ENCODE measurements at places on chromosomes 7 and 10. TPM values are rescaled to one million over a fixed set of nuclear protein-coding genes. Genes with fewer than 3 reads are reported as not detected.

Gene MSRB2
- total RNA-seq, result 11.1 TPM

Gene SEMA4G
- 0.84 TPM for total RNA-seq

Gene RBP3
- total RNA-seq, result not detected

Gene THAP5
- total RNA-seq, result 11.0 TPM

Gene SHTN1
- 2.1 TPM for total RNA-seq

Gene PITX3
- not detected for total RNA-seq

Gene TCAF2
- 16.5 TPM for total RNA-seq

Gene LRRC4
- 0.60 TPM for total RNA-seq

Gene HABP2
- total RNA-seq, result not detected

Gene EBLN1
- total RNA-seq, result not detected

Gene CFAP69
- 0.27 TPM for total RNA-seq

Gene AKR1B1
- 90.6 TPM for total RNA-seq

Gene CCM2
- 60.4 TPM for total RNA-seq

Gene PRR15
- total RNA-seq, result 0.30 TPM

Gene MALRD1
- total RNA-seq, result not detected

Gene EVX1
- not detected for total RNA-seq

Gene CHN2
- total RNA-seq, result 2.7 TPM

Gene ANKRD61
- 0.40 TPM for total RNA-seq

Gene SLC39A12
- not detected for total RNA-seq

Gene OR6B1
- total RNA-seq, result not detected

Gene SYT15B
- not detected for total RNA-seq

Gene FKBP6
- not detected for total RNA-seq

Gene CHAT
- not detected for total RNA-seq

Gene AKR1C3
- 22.2 TPM for total RNA-seq

Gene CDHR3
- total RNA-seq, result 0.30 TPM

Gene VAX1
- not detected for total RNA-seq

Gene UCN3
- total RNA-seq, result not detected

Gene FGL2
- 0.25 TPM for total RNA-seq

Gene LIPJ
- not detected for total RNA-seq

Gene SRGN
- 1,601 TPM for total RNA-seq

Gene PRSS1
- total RNA-seq, result not detected

Gene CAMK2B
- total RNA-seq, result 0.20 TPM

Gene EGR2
- total RNA-seq, result not detected

Gene NRCAM
- 26.8 TPM for total RNA-seq

Gene OR2F2
- total RNA-seq, result not detected

Gene TACR2
- total RNA-seq, result 0.49 TPM

Gene MNX1
- total RNA-seq, result not detected

Gene FEZF1
- not detected for total RNA-seq

Gene STK31
- total RNA-seq, result 0.05 TPM

Gene TYW1
- 15.7 TPM for total RNA-seq

Gene HECW1
- total RNA-seq, result not detected

Gene NRG3
- total RNA-seq, result 0.20 TPM

Gene COL13A1
- total RNA-seq, result 77.5 TPM

Gene IDI2
- not detected for total RNA-seq

Gene NEURL1
- 0.10 TPM for total RNA-seq

Gene PNLIPRP2
- not detected for total RNA-seq

Gene NKX2-3
- not detected for total RNA-seq
